ENCODE measurements at places on chromosomes 12 and 14.

- no peak for DNase-seq
Measured at GRCh38 chr12:53956251-53956887, 1.7 kb downstream of the HOXC12 start.

GRCh38 chr14:66242001-66242400 lies 244.2 kb upstream of the CCDC196 start:
- DNase-seq = no peak

- no peak for DNase-seq
Measured at GRCh38 chr14:69629225-69630127, 18.1 kb downstream of the SUSD6 start.

DNA sequence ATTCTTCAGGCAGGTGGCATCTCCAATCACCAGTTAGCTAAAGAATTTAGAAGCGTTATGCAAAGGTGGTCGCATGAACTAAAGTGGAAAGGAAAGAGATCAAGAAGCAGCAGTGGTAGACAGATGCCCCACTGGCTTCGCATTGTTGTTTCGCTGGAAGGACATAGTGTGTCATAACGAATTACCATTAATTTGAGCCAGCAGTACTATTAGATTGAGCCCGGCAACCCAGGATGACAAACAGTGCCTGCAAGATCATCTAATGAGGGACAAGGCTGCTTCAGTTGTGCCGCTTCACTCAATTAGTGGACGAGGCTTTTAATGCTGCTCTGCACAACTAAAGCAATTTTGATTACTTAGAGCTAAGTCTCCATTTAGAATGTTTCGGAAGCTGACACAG lies 274.5 kb upstream of the SOX5 start:
- DNase-seq = no peak

DNA sequence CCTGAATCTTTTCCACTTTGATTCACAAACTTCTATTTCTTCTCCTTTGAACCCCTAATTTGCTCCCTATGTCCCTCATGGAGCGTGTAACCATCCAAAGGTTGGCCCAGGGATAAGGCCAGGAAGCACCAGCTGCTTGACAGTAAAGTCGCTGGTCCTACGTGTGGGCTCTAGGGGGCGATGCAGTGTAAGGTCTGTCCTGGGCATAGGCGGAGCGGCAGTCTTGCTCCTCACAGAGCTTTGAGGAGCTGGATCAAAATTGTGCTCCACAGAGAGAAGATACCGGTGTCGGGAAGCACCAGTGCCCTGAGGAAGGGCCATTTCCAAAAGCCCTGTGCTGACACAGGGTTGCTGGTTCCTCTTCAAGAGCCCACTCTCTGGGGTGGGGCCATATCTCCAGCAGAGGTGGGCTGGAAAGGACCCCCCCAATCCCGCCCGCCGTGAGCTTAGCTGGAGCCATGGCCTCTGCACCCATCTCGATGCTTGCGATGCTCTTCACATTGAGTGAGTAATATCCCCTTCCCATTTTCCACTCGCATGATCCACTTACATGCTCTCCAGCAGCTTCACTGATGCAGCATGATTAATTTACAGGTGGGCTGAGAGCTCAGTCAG lies 49.9 kb upstream of the OR4E1 start:
- DNase-seq = peak; percentile 65

DNA sequence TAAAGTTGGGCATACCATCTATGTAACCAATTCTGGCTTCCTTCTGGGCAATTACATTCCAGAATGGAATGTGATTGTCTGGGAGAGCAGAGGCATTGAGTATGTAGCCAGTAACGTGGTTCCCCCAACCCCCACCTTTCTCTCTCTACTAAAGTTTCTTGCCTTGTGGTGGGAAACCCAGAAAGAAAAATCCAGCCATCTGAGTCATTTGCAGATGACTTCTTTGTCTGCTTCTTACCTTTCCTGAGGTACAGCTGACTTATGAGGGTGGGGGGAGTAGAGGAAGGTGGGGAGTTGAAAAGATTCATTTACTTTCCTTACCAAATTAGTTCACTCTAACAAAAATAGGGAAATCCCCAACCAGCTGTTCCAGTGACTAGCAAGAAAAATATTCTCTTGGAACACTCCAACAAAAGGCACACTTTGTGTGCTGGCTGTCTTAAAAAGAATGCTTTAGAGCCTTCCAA lies 112.1 kb upstream of the FRMD6 start:
- no peak for DNase-seq

- no peak for DNase-seq
Measured at GRCh38 chr14:92437729-92438285, 75.8 kb upstream of the RIN3 start.

DNA sequence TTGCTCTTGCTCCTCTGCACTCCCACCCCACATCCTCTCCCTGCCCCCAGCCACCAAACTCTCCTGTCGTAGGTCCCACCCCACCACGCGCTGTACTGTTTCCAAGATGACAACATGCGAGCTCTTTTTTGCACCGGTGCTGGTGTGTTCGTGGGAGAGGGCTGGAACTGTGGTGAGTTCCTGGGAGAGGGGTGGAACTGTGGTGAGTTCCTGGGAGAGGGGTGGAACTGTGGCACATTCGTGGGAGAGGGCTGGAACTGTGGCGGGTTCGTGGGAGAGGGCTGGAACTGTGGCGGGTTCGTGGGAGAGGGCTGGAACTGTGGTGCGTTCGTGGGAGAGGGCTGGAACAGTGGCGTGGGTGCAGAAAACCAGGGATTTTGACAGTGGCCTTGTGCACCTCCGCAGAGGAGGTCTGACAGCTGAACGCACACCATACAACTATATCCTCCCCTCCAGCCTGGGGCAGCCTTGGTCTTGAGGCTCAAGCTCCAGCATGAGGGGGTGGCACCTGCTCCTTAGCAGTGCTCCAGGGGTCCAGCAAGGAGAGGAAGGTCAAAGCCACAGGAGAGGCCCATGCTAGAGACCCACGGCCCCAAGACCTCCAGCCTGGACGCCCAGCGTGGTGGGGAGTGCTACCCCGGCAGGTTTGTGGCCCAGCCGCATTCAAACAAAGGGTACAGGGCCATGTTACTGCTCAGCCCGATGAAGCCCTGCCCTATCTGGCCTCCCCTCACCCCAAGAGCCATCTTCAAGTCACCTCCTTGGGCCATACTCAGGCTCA lies 50.1 kb downstream of the ACTN1 start:
- DNase-seq = no peak

- no peak for DNase-seq
Measured at GRCh38 chr12:97308576-97309198, 153.9 kb upstream of the RMST start.

GRCh38 chr14:63200767-63201166 lies 3.5 kb upstream of the RHOJ start:
- no peak for DNase-seq

- no peak for DNase-seq
Measured at GRCh38 chr14:30290001-30290400, 269.0 kb upstream of the G2E3 start.

GRCh38 chr14:78282437-78282836 lies 112.3 kb downstream of the NRXN3 start:
- no peak for DNase-seq

- DNase-seq = no peak
Measured at GRCh38 chr14:92704036-92704804, 44.2 kb downstream of the LGMN start.

DNA sequence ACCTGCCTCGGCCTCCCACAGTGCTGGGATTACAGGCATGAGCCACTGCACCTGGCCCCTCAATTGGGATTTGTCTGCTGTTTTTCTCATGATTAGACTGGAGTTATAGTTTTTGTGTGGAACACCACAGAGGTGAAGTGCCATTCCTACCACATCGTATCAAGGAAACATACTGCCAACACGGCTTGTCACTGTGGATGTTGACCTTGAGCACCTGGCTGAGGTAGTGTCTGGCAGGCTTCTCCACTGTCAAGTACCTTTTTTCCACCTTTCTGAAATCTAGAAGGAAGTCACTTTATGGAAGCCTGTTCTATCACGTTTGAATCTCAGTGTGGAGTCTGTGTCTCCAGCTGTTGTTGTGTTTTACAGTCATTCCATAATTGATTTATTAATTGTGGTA lies 21.4 kb upstream of the SEL1L start:
- no peak for DNase-seq

GRCh38 chr12:28776220-28776619 lies 372.9 kb upstream of the FAR2 start:
- no peak for DNase-seq

- no peak for DNase-seq
Measured at GRCh38 chr12:121899590-121899989, 11.0 kb downstream of the PSMD9 start.

DNA sequence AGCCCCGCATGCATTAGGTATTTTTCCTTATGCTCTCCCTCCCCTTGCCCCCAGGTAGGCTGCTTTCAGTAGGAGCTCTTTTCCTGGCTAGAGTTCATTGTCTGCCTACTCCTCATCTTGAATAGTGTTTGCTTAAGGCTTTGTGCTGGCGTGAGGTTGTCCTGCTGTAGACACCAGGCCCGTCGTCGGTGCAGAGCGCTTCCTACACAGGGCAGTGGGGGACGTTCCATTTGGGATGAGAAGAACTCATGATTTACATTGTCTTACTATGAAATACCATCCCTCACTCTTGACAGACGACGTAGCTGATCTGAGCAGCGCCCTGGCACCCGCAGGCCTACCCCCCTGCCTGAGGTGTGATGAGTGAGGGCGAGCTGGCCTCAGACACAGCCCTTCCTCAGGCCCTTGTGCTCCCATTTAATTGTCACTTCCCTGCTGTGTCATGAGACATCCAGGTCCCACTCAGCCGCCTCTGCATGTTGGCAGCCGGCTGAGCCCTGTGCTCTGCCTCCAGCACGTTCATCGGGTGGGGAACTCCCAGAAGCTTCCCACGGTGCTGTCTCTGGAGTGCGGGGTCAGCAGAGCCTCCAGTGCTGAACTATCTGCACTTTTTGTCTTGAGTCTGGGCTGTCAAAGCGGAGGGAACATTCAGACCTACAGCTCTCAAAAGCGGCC lies 76.0 kb downstream of the WDR20 start:
- DNase-seq = no peak

GRCh38 chr14:50846226-50846880 lies 15.4 kb upstream of the NIN start:
- no peak for DNase-seq

GRCh38 chr14:62304257-62304656 lies 542.0 kb downstream of the SNAPC1 start:
- no peak for DNase-seq

DNA sequence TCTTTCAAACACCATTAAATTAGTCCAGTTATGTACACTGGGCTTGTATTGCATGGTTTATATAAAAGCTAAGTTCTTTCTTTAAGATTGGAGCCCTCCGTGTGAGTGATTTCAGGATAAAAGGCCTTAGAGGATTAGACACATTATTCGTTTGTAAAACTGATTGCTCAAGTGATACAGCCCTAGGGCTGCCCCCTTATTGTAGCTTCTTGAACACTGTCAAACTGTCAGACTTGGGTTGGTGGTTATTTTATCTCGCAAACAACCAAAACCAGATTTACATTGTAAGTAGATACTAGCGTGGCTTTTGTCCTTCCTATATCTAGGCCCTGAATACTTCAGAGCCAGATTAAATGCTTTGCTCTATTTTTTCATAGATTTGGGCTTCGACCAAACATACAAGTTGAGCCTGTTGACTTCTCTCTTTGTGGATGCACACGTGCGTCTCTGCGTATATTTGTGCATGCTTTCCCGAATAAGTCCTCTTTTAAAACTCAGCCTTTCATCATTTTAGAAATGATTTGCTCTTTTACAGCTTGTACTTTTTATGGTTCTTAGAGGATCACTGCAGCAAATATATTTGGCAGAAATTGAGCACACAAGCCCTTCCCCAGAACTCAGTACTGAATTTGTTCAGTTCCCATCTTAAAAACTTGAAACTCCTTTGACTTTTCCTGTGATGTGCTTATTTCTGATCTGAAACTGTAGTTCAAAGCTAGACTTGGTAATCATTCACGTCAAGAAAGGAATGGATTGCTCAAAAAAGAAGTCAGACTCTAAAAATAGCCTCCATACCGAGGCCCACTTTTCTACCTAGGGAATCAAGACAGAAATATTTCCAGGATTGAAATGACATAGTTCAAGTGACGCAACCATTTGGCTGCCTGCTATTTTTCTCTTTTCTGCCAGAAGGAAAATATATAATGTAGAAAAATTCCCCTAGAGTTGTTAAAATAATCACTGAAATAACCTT lies 129.5 kb downstream of the ETV6 start:
- DNase-seq = no peak

DNA sequence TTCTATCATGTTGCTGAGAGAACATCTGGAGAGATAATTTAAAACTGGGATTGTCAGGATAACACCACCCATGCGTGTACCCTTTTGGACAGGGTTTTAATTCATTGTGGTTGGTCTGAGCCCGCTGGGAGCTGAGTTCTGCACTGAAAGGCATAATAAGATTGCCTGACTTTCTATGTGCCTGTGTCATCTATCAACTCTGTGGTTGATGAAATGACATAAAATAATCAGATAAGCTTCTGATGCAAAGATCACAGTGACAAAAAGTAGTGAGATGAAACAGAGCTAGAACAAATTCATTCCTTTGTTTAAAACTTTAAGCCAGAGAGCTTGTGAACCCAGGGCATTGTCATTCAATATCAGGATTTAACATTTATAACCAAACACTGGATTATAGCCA lies 98.7 kb downstream of the BBS10 start:
- DNase-seq = no peak

DNA sequence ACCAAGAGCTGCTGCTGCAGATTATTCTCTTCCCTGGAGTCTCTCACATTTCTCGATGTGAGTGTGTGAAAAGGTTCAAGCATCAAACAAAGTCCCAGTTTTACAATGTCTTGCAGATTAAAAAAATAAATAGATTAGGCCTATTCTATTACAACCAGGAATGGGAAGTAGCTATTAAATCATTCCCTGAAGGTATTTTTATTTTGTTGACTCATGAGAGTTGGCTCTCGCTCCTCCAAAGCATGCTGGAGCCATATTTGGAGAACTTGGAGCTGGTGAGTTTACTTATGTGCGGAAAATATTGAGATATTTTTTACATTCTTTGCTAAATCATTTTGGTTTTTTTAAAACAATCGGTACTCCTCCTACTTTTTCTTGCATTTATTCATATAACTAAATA lies 572.3 kb downstream of the ETNK1 start:
- DNase-seq = no peak

DNA sequence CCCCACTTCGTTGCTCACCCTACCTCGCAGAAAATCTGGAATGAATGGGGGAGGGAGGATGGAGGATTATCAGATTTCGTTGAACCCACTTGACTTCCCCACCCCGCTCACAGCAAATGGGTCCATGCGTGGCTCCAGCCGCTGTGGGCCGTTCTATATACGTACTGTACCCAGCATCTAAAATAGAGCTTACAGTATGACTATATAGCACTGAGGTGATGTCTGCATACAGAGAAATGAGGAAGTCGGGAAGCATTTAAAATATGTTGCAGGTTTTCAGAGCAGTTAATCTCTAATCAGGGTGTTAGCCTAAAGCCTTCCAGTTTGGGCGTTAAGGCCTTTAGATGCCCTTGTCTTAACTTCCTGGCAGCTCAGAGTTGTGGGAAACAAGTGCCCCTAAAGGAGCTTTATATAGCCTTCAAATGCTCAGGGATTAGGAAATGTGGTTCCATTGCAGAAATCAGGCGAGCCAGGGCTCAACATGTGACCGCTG lies 1.4 kb downstream of the BICDL1 start:
- peak; percentile 34 for DNase-seq

GRCh38 chr14:89956661-89957009 lies 908 bp downstream of the TDP1 start:
- DNase-seq = no peak

- DNase-seq = no peak
Measured at GRCh38 chr12:65495233-65495632, 216.8 kb downstream of the MSRB3 start.
